ENCODE measurements at places on chromosomes 2 and 18.

DNA sequence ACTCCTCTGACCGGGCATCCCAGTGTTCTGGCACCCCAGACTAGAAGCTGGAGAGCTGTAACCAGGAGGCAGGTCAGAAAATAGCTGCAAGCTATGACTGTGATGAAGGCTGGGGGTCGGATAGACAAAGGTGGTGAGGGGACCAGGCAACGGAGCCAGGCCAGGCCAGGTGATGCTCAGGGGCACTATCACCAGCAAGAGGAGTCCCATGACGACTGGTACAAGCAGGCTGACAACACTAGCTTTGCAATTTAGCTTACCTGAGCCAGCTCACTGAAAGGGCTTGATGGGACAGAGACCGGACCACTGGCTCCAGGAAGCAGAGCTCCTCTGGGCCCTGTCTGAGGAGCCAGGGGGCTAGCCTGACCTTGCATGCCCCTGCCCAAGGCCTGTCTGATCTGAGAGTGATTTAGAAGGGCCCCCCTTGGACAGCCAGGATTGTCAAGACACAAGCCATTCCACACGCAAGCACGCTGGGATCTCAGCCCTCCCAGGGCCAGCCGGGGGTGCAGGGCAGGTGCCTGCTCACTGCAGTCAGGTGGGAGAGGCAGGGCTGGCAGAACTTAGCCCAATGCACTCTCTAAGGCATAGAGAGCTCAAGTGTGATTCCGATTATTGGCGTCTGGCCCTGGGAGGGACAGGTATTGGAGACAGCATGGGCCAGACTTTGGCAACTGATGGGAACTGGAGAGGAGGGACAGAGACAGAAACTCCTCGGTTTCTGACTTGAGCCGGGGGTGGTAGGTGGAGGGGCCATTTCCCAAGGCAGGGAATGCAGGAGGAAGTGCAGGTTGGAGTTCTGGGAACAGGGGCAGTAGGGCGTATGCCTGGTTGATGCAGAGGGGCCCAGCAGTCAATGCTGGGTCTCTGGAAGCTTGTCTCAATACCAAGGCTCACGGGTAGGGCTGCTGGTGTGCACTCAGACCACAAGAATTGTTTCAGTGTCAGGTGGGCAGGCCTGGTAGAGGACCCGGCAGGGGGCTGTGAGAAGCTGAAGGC lies 47.7 kb downstream of the MYO7B start:
- no peak for DNase-seq

DNA sequence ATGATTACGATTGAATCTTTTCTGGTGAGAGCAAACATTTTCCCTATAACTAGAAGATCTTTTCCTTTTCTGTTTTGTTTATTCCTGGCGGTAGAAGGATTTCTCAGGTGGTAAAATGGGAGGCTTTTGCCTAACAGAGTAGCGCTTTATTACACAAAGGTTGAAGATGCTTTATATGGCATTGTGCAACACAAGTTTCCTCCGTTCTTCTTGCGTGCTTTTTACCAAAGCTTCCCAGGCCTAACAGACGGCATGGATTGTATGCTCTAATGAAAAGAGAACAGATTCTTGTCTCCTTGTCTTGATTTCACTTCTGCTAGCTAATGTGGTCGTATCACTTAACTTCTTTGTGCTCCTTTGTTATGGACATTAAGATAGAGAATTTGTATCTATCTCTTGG lies 43.8 kb downstream of the MYO1B start:
- DNase-seq: no peak

GRCh38 chr2:217331523-217332416 lies 471.9 kb upstream of the TNP1 start:
- no peak for DNase-seq

- DNase-seq: no peak
Observed at GRCh38 chr2:86646865-86647264, 23.2 kb upstream of the RNF103 start.

GRCh38 chr2:226077031-226077430 lies 677.5 kb downstream of the NYAP2 start:
- DNase-seq: no peak

DNA sequence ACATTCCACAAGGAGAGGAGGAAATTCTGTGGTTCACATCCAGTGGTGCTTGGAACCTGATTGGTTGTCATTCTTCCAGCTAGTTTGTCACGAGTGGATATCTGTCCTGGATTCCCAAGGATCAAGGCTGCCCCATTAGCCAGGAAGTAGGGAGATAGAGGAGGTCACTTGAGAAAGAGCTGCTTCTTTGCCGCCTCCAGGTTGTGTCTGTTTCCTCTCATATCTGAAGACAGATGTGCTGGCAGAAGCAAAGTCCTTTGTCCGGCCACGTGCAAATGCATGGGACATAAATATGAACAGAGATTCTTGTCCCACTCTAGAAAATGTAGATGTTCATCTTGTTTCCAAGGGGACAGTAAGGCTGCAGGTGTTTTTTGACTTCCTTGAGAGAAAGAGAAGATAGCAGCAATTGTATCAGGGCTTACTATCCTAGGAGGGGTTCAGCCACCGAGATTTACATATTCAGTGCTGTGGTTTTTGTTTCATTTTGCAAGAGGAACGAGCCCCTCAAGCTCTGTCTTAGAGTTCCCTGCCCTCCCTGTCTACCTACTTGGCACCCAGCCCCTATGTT lies 174.4 kb downstream of the RPIA start:
- DNase-seq: no peak

DNA sequence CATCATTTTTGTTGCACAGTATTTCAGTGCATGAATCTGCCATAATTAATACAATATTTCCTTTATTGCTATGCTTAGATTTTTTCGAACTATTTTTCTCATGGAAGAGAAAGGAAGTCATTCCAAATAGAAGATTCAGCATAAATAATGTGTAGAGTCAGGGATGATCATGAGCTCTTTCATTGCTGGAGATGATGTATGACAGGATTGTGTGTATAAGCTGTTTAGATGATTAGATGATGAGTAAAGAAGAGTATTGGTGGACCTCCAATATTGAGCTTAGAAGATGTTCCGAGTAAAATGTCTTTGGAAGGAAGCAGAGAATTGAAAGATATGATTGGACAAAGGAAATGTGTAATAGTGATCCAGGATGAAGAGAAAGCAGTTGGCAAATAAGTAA lies 364.5 kb downstream of the PARD3B start:
- no peak for DNase-seq

All from cortex of kidney (tissue), 1 donor.